ENCODE measurements at places on chromosomes 5 and 9.

- DNase-seq = no peak
These were observed 167.5 kb downstream of the TTC39B start for GRCh38 chr9:15139469-15139868.

DNA sequence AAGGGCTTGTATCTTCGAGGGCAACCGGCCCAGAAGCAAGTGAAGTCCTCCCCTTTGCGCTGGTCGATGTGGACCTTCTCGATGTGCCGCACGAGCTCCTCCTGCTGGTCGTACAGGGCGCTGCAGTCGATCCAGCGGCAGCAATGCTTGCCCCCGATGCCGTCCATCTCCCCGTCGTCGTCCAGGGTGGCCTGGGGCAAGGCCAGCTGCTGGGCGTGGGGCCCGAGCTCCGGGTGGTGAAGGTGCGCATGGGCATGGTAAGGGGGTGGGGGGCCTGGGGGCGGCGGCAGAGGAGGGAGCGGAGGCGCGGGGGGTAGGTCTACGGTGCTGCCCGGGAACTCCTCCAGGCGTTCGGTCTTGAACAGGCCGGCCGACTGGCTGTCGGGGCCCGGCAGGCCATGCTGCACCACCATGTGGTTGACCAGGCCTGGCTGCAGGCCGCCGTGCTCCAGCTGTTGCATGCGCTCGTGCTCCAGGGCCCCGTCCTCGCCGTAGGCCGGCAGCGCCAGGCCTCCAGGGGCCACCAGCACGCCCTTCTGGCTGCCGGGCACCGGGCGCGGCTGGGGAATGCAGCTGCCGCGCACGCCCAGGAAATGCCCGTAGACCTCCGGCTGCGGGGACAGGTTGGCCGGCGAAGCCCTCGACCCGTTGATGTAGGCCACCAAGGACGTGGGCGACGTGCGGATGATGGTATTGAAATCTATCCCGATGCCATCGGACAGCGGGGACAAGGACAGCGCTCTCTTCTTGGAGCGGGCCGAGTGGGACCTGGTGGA, 181.8 kb downstream of the GLIS3 start:
- peak; percentile 28 for DNase-seq

DNA sequence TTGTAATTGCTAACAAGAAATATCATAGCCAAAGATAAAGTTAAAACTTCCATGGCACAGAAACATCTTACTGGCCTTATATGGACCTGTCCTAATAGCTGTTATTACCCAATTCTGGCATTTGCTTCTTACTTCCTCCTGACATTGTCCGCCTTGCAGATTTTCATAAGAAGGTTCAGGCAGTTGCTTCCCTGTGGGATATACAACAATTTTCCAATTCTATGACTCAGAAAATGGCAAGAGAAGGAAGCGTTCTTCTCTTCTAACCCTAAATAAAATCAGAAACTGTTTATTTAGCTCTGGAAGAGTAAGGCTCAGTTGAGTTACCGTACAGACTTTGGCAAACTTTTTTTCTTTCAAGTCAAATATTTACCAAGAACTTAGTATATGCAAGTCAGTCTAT, 1.7 kb downstream of the PRKAA1 start:
- no peak for DNase-seq

DNA sequence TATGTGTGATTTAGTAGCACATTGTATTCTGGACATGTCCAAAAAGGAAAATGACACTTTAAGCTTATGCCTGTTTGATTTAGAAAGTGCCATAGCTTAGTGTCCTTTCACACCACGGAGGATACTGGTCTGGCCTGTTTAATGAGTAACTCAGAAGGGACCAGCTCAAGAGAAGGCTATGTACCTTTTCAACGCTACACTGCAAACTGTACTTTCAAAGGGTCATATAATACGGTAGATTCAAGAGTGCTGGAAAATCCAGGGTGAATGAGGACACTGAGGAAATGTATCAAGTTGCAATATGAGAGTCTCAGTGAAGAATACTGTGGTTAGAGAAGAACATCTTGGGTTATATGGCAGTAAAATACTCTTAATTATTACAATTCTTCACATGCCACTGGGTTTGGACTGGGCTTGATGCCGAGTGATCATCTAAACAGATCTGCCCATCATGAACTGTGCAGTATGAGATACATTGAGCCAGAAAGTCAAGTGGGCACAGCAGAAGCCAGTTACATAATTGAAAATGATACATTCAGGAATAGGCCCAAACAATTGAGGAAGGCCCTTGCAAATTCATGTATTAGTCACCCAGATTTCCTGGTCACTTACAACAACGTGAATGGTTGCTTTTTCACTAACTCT, 1211.5 kb upstream of the CDH9 start:
- DNase-seq = no peak

- peak; percentile 39 for DNase-seq
These were observed 100.4 kb downstream of the TTLL11 start for GRCh38 chr9:121992571-121993212.

DNA sequence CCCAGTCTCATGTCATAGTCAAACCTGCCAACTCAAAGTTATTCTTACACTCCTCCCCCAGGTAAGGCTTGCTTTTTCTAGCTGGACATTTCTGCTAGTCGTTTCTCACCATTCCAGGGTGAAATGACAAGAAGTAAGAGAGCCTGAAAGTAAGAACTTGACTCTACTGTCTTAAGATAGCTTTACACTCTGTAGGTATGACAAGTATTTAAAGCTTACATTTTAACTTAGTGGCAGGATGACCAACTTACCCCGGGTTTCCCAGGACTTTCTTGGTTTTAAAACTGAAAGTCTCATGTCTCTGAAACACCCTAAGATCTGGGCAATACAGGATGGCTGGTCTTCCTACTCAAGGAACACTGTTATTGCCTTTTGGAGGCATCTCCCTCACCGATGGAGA, 67.5 kb upstream of the PIK3R1 start:
- no peak for DNase-seq

GRCh38 chr5:54610197-54610944, 92.8 kb downstream of the SNX18 start:
- DNase-seq = no peak

- no peak for DNase-seq
These were observed 87.5 kb upstream of the FBXW11 start for GRCh38 chr5:172093965-172094364.

- no peak for DNase-seq
These were observed 86.0 kb upstream of the ZNF618 start for GRCh38 chr9:113790093-113790492.

DNA sequence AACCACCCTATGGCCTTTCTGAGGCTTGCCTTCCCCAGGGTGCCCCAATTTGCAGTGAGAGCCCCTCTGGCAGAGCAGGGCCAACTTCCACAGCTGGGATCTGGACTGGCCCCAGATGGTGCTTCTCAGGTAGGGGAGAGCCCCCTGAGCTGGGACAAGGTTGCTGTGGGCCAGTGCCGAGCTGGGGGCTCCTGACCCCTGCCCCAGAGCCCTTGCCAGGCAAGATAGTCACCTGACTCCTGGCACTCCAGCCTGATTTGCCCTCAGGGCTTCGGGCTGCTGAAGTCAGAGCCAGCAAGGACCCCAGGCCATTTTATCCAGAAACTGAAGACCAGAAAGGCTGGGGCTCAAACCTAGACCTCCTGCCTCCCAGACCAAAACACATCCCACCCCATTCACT, 33.4 kb upstream of the AKNA start:
- no peak for DNase-seq

GRCh38 chr9:119834064-119834620, 464.9 kb upstream of the BRINP1 start:
- DNase-seq = no peak

DNA sequence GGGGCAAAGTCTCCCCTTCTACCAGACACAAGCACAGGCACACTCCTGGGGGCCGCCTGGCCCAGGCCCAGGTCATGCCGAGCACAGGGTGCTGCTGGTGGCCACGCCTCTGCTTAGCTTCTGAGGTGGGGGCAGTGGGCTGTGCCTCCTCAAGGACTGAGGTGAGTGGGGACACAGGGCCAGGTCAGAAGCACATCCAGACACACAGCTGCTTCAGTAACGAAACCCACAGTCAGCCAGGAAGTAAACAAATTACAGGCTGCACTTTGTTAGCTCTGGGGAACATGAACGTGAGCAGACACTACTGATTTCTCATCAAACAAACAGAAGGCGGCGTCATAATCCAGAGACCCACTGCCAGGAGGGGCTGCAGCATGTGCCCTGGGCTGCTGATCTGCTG, 192.4 kb downstream of the HSPA4 start:
- DNase-seq = no peak

- DNase-seq = no peak
These were observed 1173.4 kb upstream of the ACO1 start for GRCh38 chr9:31210978-31211570.

GRCh38 chr9:27701587-27701986, 128.3 kb upstream of the C9orf72 start:
- no peak for DNase-seq

- DNase-seq = no peak
These were observed 27.5 kb downstream of the CAVIN4 start for GRCh38 chr9:100605405-100605804.

DNA sequence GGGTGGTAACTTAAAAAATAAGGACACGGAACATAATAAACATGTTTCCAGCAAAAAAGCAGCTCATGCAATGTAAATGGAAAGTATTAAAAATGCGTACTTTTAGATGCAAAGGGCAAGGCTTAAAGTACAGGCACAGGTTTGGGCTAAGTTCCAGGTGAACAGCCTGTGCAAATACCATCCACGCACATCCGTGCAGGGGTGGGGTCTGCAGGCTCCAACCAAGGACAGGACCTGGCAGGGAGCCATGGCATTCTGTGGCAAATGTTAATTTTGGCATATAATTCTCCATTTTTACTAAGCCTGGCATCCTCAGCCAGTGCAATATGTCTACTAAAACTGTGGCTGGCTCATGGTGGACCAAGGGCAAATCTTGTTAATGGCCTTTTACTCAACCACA, 365.8 kb upstream of the DAP start:
- DNase-seq = no peak

- no peak for DNase-seq
These were observed 1719.1 kb downstream of the MAT2B start for GRCh38 chr5:165224366-165225045.

DNA sequence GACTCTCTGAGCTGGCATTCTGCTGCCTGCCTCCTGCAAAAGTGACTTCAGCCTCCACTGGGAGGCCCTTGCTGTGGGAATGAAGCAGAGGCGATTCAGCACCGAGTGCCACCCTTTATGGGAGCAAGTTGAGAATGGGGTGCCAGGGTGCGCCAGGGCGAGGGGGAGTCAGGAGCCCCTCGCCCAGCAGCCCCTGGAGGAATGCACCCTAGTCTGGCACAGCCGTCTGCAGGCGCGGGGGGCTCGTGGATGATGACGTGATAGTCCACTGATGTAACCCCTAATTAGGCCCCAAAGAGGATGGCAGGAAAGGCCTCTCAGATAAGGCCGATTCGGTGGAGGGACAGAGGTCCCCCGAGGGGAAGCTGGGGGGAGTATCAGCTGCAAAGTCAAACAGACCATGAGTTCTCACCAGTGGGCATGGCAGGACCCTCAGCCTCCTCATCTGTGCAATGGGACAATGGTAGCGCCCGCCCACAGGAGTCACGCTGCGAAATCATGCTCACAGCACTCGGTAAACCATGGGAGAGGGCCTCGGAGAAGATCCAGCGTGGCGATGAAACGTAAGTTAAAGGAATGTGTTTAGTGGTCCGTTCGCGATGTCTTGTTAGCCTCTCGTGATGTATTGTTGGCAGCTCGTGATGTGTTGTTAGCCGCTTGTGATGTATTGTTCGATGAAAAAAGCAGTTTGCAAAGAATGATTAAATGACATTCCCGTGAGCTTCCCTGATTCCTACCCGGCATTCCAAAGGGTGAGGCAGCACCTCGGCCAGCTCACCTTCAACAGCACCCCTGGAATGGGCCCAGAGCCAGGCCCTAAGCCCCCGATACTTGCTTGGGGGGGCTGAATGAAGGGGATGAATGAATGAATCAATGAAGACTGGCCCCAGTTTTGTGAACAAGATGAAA, 49.7 kb upstream of the NOTCH1 start:
- no peak for DNase-seq

GRCh38 chr9:106575823-106576222, 287.1 kb upstream of the ZNF462 start:
- DNase-seq = no peak

GRCh38 chr5:179271821-179272325, 73.4 kb downstream of the ADAMTS2 start:
- no peak for DNase-seq

DNA sequence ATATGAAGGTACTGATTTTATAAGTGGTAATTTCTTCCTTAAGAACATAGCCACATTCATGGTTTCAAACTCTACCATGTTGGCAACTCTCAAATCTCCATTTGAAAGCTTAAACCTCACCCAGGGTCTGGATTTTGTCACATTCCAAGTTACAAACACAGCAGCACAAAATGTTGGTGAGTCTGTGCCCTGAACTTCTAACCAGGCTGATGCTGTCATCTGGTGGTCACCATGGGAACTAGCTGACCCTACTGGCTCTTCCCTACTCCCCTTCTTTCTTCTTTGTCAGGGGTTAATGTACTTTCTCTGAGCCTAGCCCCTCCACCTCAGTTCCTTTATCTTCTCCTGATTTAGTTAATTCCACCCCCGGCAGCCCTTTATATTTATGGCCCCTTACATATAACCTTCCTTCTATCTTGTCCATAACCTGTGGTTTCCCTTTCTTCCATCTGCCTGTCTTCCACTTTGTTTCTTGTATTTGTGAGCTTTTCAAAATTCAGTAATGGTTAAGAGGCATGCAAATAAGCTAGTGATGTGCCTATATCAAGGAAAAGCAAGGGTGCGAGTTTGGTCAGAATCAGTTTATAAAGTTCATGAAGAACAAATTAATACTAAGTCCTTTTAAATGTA, 35.9 kb downstream of the TGFBR1 start:
- DNase-seq = peak; percentile 14

GRCh38 chr5:145838276-145838675, 3.1 kb upstream of the PRELID2 start:
- no peak for DNase-seq

DNA sequence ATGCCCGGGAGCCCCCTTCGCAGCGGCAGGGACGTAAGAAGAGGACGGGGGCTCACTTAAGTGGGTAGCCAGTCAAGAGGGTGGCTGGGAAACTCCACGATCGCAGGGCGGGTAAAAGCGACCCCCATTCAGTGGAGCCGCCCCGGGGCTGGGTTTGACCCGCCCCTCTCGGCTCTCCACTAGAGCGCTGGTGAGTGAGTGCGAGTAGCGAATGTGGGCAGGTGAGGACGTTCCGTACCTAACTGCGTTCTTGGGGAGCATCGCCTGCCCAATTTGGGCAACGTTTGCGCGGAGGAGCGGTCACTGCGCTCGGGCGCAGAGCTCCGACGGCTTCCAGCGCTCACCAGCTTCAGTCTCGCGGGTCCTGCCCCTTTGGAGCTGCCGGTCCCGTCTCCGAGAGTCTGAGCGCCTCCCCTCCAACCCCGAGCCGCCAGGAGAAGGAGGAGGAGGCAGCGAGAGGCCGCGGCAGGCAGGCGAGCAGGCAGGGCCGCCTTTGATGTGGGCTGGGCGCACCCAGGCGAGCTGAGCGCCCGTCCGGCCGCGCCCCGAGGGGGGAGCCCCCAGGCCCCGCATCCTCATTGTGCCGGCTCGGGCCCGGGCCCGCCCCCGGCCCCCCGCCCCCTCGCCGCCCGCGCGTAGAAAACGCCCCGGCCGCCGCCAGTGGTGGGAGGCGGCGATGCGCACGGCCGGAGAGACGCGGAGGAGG, at the start of gene FGF18:
TSS of gene FGF18 (plus strand) at position 666 of the 706 bp plus-strand sequence. CDS start 553 bp downstream, outside the sequence.
- DNase-seq = peak; percentile 87

All from 8988T (cell line).